ENCODE measurements at places on chromosomes 3 and 15.

DNA sequence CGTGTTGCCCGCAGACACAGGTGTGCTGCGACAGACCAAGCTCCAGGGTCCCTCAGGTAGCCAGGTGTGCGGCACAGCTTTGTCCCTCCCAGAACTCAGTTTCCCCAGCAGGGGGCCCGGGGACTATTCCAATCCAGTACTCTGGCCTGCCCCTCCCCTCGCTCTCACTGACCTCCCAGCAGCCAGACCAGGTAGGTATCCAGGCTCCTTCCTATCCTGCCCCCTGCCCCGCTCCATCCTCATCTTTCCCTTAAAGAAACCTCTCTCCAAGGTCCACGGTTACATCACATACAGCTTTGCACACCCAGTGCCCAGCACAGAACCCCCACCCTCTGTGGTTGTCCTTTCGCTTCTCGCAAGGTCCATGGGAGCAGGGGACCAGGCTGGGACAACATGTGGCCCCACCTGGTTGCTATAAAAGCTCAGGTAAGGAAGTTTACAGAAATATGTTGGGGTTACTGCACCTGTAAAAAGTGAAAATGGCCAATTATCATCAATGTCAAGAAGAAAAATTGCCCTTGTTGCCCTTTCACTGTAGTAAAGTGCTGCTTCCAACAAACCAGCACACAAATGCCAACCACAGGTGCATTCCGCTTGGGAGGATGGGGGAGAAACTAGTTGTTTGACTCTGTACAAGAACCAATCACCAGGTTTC, 7.3 kb upstream of the CYP11A1 start:
- DNase-seq = no peak

- no peak for DNase-seq
Measured at GRCh38 chr15:22866079-22866478, 27.6 kb downstream of the NIPA2 start.

GRCh38 chr3:71589132-71589531, 5.6 kb upstream of the FOXP1 start:
- no peak for DNase-seq

DNA sequence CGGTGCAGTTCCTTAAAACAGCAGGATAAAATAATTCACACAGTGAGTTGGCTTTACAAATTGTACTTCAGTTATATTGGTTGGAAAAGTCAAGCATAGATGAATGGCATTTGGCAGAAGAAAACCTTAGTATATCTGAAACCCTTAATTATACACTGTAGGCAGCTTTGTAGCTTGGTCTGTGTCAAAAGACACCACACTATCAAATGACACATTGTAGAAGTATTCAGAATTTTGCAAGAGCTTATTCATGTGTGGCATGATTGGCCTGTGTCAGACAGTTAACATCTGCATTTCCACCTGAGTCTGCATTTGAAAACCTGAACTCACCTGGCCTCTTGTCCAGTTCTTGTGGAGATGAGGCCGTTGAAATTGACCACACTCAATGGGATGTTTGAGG, 13.8 kb downstream of the TMEM266 start:
- DNase-seq = no peak

GRCh38 chr3:140972833-140973232, 31.2 kb downstream of the SLC25A36 start:
- no peak for DNase-seq

DNA sequence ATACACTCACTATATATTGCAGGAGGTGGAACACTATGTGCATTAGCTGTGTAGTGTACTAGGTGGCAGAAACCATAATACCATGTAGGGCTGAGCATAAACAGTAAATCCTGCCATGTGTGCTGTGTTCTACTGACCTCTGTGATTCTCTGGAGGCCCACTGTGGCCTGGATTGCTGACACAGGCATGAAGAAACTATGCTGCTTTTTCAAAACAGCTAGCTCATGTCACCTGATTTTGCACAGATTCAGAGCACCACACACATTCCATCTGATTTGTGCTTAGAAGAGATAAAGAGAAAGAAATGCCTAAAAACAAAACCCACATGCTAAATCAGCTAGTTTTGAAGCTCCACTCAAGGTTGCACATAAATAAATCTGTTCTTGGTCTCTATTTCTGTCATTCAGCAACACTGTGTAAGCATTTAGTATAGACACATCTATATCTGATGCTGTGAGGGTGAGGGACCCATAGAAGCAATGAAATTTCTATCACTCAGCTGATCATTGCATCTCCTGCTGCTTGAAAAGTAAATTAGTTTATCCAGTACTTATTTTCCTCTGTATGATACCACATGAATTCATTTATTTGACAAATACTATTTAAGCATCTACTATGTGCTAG, 1007.7 kb upstream of the SEMA6D start:
- DNase-seq = no peak

DNA sequence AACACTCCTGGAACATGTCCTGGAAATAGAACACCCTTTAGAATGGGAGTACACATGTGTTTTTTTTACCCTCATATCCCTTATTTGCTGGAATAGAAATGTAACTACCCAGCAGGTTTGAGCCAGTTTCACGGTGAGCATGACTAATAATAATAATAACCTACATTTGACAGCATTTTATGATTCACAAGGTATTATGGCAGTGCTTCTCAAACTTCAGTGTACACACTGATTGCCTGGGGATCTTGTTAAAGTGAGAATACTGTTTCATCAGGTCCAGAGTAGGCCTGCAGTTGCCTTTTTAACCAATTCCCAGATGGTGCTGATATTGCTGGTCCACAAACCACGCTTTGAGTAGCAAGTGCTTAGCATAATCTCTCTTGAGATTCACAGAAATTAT, 63.9 kb downstream of the NFKBIZ start:
- no peak for DNase-seq

DNA sequence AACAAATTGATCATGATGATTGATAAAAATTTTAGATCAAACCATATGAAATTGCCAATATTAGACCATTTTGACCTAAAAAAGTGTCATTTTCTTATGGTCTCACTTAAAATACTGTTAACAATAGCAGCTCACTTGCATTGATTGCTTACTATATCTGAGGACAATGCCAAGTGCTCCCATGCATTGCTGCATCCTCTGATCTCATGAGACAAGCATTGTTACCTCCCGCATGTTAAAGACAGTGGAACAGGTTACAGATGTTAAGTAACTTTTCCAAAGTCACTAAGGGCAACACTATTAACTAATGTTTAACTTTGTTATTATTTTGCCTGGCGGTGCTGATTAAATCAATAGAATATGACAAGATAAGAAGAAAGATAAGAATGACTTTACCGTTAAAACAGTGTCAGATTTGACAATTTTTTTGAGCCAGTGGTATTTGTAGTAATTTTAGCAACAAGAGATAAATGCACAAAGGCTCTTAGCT, 69.3 kb downstream of the PPM1L start:
- no peak for DNase-seq

DNA sequence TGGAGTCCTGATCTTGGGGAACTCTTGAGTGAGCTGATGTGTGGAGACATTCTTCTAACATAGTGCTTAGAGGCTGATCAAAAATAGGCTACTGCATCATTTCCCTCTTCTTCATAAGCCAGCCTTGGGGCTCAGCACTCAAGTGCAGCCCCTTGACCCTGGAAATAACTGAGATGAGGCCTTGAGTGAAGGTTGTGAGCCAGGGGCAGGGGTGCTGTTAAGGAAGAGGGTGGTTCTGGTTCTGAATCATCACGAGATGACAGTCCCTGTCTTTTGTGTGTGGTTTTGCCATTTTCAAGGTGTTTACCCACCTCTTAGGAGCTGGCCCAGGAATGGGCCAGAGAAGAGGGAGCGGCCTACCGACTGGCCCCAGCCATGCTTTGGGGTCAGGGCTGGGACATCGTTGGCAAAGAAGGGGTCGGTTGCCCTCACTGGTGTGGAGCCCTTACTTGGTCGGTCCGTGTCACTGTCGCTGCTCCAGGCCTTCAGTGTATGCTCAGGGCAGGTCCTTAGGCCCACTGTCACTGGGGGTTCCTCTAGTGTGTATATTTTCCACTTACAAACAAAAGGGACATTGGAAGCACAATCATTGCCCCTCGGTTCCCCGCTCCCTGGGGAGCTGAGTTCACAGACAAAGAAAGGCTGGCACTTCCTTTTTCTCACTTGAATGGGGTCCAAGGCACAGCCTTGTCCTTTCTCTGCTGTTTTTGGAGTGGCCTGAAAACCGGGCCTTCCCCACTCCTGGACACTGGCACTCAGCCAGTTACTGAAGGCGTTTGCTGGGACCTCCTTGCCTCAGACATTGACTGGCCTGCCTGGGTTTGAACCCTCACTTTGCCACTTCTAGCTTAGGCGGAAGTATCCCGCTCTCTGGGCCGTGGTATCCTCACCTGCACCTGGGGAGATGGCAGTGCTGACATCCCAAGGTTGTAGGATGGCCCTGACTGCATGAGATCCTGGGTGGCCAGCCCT, 46.6 kb downstream of the SLC6A6 start:
- no peak for DNase-seq

DNA sequence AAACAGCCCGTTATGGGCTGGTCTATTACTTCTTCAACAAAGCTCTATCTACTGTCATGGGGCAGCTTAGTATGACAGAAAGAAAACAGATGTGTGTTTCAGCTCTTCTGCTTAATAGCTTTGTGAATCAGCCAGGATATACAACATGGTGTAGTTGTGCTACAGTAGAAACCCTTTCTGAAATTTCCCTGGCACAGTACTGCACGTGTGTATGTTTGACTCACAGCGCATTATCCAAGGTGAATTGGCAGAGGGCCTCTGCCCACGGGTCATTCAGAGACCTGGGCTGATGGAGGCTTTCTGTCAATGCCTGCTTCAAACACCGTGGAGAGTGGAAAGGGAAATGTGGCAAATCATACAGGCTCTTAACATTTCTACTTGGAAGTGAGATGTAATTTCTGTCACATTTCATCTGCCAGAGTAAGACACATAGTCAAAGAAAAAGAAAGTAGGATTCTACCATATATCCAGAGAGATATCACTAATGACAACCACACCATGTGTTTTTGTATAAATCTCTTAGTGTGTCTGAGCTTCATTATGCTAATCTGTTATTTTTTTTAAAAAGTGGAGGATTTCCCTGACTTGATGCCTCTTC, 505.1 kb downstream of the CNTN4 start:
- no peak for DNase-seq

DNA sequence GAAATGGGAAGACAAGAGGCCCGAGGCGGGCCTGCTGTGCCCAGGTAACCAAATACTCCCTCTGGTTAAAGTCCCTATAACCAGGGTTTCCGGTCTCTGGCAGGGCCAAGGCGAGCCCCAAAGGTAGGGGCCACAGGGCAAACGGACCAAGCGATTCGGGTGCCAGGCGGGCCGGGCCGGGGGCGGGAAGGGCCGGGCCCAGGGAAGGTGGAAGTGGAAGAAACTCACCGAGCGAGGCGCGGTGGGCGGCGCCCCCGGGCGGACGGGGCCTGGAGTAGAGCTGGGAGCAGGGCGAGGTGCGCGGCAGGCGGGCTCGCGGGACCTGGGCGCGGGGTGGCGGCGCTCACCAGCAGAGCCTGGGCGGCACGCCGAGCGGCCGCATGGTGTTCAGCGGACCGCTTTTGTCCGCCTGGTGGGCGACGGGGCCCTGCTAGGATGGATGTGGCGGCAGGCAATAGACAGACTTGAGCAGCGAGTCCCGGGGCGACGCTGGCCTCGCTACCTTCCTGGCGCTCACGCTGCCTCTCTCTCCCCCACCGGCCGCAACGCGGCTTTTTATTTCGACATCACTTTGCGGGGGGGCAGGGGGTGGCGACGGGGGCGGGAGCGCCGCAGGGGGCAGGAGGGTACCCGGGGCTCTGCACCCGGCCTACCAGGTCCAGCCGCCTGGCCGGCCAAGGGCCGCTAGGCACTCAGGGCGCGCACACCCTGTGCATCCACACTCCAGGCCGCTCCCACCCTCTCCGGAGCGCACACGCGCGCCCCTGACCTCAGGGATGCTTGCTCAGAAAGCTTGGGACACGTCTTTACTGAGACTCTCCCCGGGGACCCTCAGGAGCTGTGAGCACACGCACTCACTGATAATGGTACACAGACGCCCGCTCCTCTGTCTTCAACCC, at the start of gene GATA2:
Gene GATA2, minus strand, starts transcription at position 531 of the 899 bp plus-strand sequence. CDS start 6,170 bp downstream, outside the sequence.
- DNase-seq = peak; percentile 66

DNA sequence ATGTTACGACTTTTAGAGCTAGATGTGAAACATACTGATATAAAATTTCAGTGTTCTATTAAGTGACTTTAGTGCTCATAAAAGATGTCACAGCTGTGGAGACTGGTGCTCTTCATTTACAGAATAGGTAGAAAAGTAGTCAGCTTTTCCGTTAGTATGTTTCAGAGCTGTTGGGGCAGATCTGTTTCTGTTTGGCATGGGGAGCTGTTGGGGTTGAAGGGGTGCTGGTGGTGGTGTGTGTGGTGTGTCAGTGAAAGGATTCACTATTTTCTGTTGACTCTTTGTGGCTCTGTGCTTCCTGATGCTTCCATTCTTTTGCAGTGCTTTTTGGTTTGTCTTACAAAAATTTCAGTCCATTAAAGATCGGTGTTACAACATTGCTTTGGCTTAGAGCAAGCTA, 3.2 kb downstream of the UBE2E2 start:
- no peak for DNase-seq

DNA sequence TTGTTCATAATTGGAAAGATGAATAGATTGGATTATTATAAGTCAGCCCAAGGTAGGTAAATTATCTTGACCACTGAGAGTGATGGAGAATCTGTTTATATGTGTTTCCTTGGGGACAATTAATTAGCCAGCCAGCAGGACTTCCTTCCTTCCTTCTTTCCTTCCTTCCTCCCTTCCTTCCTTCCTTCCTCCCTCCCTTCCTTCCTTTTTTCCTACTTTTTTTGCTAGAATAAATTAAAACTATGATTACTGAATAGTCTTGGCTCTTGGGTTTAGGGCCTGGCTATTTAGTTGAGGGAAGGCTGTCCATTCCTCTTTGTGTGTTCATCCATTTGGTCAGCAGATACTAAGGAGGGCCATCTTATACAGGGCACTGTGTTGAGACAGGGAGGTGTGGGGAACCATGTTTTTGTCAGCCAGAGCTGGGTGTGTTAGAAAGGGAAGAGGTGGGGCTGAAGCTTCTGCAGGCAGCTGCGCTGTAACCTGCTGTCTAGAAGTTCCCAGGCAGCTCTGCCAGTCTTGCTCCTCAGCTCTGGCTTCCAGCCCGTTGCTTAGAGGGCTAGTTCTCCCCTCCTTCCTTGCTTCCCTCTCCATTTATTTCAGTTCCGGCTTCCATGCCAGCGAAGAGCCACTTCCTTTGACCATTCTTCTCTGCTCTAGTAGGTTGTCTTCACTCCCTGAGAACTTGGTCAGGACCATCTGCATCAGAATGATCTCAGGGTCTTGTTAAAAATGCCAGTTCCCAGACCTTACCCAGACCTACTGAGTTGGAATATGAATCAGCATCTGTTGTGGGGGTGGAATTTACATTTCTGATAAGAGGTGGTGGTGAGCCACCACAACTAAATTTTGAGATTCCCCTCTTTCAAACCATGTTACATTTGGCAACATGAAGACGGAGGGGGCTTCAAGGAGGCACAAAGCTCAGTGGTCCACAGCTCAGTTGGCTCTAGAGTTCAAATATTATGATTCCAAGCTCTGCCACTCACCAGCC, 113.9 kb downstream of the DGKG start:
- DNase-seq = no peak

GRCh38 chr3:52754373-52754772, 16.4 kb downstream of the NEK4 start:
- no peak for DNase-seq

DNA sequence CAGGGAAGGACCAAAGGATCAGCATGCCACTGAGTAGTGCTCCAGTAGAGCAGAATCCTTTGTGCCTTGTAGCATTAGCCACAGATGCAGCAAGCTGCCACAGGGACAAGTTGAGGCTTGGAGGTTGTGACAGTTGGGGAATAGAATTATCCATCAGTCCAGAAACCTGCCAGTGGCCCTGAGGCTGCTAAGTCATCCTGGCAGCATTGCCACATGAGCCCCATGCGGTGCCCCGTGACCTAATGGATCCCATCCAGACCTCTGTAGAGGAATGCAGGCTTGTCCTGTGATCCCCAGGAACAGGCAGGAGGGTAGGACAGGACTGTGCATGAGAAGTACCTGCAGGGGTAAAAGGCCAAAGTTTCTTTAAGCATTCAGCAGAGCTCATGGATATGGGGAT, 51.7 kb downstream of the BOC start:
- DNase-seq = no peak
